ENCODE measurements at places on chromosomes 3 and 15. TPM values are rescaled to one million over a fixed set of nuclear protein-coding genes. Genes with fewer than 3 reads are reported as not detected.

RTP3 gene
- not detected for total RNA-seq

GHRL gene
- not detected for total RNA-seq

SLC49A4 gene
- 11.9 TPM for total RNA-seq

SCAANT1 gene
- total RNA-seq: not detected

ACTRT3 gene
- total RNA-seq: 6.1 TPM

SCG5 gene
- 11.1 TPM for total RNA-seq

B3GNT5 gene
- 5.5 TPM for total RNA-seq

ASB14 gene
- under 0.01 TPM for total RNA-seq

MNS1 gene
- 4.0 TPM for total RNA-seq

BNC1 gene
- 0.13 TPM for total RNA-seq

GCNT3 gene
- not detected for total RNA-seq

AGTR1 gene
- 0.40 TPM for total RNA-seq

TMIE gene
- total RNA-seq: 0.06 TPM

CERS3 gene
- total RNA-seq: not detected

CTXND1 gene
- total RNA-seq: not detected

C3orf20 gene
- 0.13 TPM for total RNA-seq

AMT gene
- total RNA-seq: 1.5 TPM

MED12L gene
- total RNA-seq: 0.66 TPM

MYL3 gene
- total RNA-seq: not detected

GPR62 gene
- total RNA-seq: under 0.01 TPM

TRIM71 gene
- not detected for total RNA-seq

COMMD4 gene
- 114 TPM for total RNA-seq

ECE2 gene
- total RNA-seq: not detected

IGSF10 gene
- total RNA-seq: 1.7 TPM

MESP2 gene
- 0.25 TPM for total RNA-seq

SMARCC1 gene
- total RNA-seq: 24.7 TPM

C3orf33 gene
- 2.2 TPM for total RNA-seq

FILIP1L gene
- 32.1 TPM for total RNA-seq

RSRC1 gene
- total RNA-seq: 47.1 TPM

TEX55 gene
- not detected for total RNA-seq

COLQ gene
- 0.66 TPM for total RNA-seq

LMLN gene
- 8.3 TPM for total RNA-seq

KLHL40 gene
- not detected for total RNA-seq

ACOX2 gene
- 25.6 TPM for total RNA-seq

FAM81A gene
- 0.25 TPM for total RNA-seq

SEMA3G gene
- total RNA-seq: under 0.01 TPM

STRIT1 gene
- not detected for total RNA-seq

FETUB gene
- not detected for total RNA-seq

ISLR gene
- total RNA-seq: 69.2 TPM

NANOGP8 gene
- not detected for total RNA-seq
